Karpas-422 (cell line): ENCODE measurements at places on chromosomes 13 and 19.
A peak's percentile ranks its signal among the peaks of the same experiment; 100 is the strongest.

DNA sequence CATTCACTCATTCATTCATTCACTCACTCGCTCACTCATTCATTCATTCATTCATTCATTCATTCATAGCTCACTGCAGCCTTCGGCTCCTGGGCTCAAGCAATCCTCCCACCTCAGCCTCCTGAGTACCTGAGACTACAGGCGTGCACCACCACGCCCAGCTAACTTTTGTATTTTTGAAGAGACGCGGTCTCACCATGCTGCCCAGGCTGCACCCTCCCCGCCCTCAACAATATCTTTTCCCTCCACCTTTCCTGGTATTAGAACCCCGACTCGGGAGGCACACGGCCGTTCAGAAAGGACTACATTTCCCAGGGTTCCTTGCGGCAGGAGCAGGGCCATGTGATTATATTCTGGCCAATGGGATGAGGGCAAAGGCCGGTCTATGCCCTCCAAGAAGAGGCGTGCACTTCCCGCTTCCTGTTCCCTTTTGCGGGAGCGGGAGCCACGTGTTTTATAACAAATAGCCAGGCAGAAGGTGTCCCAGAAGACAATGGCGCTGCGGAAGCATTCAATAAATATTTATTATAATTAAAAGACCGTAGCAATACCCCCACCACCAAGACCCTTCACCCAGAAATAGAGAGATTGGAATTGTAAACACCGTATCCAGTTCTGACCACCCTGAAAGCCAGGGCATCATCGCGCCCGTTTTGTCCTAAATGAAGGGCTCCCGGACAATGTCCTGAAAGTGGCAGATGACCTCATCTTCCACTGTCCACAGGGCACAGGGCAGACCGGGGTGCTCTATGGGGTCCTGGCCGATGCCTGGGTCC lies 15.9 kb downstream of the TICAM1 start:
- peak; percentile 96 for DNase-seq

DNA sequence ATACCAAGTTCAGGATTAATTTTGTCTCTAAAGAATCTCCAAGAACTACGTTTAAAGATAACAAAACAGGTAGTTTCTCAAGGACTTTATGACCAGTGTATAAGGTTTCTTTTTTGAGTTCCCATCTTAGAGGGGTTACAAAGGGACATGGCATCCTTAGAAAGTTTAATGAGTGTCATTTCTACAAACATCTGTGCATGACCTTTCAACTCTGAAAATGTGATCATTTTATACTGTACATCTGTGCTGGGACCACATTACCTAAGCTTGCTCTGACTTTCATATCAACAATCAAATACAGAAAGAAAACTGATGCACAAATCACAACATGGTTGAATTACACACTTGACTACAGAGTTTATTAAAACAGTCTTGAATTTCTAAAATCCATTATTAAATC lies 37.1 kb downstream of the KLF12 start:
- DNase-seq: no peak

- DNase-seq: peak; percentile 83
Observed at GRCh38 chr13:106917673-106918556, 350.0 kb upstream of the ARGLU1 start.

GRCh38 chr19:51018745-51019543 lies 565 bp downstream of the KLK10 start:
- no peak for DNase-seq

DNA sequence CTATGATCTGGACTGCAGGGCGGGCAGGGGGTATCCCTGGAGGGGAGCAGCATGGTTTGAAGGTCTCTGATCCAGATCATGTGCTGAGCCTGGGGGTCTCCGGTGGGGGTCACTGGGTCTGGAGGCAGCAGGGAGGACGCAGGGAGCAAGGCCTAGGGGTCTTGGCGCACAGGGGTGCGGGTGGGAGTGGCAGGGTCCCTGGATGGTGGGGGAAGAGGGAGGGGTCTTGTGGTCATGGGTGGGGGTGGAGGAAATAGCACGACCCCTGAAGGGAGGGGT lies 1.9 kb downstream of the BTBD2 start:
- no peak for DNase-seq

DNA sequence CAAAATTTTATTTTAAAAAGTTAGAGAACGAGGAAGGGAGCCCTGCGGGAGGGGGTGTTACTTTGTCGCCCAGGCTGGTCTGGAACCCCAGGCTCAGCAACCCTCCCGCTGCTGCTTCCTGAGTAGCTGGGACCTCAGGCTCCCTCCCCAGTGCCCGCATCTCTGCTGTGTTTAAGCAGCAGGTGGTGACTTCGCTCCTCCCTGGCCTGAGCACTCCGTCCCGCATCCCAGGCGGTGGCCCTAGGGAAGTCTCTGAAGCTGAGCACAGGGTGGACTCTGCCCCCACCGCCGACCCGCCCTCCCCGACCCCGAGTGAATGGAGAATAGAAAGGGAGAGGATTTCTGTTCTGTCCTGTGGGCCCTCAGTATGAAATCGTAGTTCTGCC lies 30.5 kb downstream of the ZNF701 start:
- DNase-seq: peak; percentile 69

GRCh38 chr19:41416194-41416674 lies 10.9 kb downstream of the B3GNT8 start:
- no peak for DNase-seq

GRCh38 chr19:50384685-50385535 lies 763 bp downstream of the POLD1 start:
- peak; percentile 71 for DNase-seq

DNA sequence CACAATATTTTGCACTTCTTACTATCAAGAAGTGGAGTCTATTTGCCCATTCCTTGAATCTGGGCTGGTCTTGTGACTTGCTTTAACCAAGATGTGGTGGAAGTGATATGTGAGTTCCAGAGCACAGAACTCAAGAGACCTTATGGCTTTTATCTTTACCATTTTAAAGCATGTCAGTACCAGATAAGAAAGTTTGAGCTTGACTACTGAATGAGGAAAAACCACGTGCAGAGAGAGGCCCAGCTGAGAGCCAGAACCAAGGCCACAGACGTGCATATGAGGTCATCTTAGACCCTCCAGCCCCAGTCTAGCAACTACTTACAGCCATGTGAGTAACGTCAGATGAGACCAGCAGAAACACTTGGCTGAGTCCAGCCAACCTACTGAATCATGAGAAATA lies 6.3 kb upstream of the CDK8 start:
- DNase-seq: no peak

DNA sequence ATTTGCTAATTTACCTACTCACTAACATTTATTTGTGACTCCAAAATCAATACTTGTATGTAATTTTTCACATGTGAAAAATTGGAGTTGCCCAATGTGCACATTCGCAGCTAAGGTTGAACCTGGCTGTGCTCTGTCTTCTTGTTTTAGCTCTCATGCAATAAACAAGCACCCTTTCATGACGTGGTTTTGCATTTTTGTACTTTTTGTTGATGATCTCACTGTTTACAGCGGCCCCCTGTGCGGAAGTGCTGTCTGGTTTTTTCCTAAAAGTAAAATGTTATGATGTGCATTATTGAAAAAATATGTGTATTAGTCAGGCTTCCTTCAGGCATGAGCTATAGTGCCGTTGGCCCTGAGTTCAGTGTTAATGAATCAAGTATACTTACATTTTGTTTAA lies 18.1 kb downstream of the DGKH start:
- DNase-seq: no peak

DNA sequence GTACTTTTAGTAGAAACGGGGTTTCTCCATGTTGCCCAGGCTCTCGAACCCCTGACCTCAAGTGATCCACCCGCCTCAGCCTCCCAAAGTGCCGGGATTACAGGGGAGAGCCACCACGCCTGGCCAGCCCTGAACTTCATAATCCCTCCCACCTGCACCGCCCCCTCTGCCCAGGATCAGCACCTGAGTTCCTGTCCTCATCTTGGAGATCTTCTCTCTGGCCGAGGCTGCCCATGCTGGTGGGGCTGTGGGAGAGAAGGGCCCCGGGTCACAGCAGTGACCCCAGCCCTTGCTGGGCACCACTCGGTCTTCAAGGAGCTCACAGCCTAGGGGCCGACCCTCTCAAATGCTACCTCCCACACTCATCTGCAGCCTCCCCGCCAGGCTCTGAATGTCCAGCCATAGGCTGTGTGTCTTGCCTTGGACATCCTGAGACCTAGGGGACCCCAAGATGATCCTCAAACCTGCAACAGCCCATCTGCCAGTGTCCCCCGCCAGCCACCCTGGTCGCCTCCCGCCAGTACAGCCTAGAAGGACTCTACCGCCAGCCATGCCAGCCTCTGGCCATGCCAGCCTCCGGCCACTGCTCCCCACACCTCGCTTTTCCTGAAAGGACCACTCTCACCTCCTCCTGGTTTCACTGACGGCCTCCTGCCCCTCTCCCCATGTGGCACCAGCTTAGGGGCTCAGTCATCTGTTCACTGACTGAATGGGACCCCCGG lies 1.5 kb downstream of the ATP8B3 start:
- no peak for DNase-seq

DNA sequence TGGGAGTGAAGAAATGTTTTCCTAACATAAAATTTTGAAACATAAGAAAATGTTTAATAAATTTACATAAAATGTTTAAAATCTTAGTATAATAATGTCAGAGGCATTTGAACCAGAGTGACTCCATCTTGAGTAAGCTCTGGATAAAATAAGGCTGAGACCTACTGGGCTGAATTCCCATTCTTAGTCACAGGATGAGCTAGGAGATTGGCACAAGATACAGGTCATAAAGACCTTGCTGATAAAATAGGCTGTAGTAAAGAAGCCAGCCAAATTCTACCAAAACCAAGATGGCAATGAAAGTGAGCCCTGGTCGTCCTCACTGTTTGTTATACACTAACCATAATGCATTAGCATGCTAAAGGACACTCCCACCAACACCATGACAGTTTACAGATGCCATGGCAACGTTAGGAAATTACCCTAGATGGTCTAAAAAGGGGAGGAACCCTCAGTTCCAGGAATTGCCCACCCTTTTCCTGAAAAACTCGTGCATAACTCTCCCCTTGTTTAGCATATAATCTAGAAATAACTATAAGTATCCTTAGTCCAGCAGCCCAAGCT lies 1184.0 kb downstream of the UQCRFS1 start:
- DNase-seq: no peak

- DNase-seq: no peak
Observed at GRCh38 chr13:110109910-110110309, 197.0 kb downstream of the COL4A1 start.

GRCh38 chr13:62767473-62767872 lies 1351.8 kb upstream of the PCDH20 start:
- no peak for DNase-seq

DNA sequence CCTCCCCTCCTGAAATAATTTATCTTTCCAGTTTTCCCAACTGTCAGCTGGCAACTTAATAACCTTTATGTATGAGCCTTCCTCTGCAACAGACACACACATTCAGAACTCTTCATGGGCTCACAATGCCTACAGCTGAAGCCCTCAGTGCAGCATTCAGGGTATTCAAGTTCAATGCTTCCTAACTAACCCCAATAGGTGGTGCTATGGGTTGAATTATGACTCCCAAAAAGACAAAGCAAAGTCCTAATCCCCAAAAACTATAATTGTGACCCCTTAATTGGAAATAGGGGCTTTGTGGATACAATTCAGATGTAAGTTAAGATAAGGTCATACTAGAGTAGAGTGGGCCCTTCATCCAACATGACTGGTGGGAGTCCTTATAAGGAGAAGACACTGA lies 202.2 kb downstream of the SUCLA2 start:
- DNase-seq: peak; percentile 66

- no peak for DNase-seq
Observed at GRCh38 chr13:75685239-75685697, 49.1 kb downstream of the LMO7 start.

DNA sequence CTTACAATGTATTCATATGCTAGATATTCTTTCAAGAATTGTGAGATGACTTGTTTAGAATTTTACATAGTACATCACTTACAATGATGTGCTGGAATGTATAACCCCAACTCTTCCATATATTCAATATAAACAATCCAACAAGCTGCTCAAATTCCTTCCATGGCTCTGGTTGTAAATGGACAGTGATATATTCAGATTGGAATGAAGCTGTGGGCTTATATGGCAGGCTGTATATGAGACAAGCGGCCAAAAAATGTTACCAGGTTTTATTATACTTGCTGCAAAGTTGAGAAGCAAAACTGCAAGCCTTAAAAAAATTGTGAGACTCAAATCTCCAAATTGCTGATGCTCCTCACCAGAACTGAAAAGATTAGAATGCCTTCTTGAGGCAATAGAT lies 83.6 kb upstream of the KLF12 start:
- DNase-seq: no peak

- no peak for DNase-seq
Observed at GRCh38 chr19:13865571-13866462, 11.1 kb upstream of the NANOS3 start.

DNA sequence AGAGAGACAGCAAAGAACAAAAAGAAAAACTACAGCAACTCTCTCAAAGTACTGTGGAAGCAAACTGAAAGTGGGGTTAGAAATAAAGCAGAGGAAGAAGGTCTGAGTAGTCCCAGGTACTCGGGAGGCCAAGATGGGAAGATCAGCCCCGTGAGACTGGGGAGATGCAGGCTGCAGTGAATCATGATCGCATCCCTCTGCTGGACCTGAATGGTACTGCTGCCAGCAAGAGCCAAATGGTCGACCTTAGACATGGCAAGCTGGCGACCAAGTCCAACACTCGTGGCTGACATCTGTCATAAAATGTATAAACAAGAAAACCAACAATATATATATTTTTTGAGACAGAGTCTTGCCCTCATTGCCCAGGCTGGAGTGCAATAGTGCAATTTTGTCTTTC lies 33.7 kb upstream of the ZNF724 start:
- peak; percentile 81 for DNase-seq

GRCh38 chr19:6925801-6926751 lies 38.7 kb downstream of the ADGRE1 start:
- peak; percentile 44 for DNase-seq

DNA sequence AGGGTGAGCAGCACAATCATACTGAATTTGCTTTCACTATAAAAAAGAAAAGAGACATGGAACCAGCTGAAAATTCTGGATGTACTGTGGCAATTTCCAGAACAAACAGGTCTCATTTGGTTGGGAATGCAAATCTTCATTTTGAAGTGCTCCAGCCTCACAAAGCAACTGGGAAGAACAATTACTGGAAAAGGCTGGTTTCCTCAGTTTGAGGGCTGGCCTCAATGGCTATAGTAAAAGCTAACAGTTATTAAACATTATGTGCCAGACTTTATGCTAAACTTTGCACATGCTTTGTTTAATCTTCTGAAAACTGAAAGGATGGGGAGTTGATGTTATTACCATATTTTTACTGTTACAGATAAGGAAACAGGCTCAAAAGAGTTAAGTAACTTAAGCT lies 3.0 kb downstream of the OBI1 start:
- no peak for DNase-seq

DNA sequence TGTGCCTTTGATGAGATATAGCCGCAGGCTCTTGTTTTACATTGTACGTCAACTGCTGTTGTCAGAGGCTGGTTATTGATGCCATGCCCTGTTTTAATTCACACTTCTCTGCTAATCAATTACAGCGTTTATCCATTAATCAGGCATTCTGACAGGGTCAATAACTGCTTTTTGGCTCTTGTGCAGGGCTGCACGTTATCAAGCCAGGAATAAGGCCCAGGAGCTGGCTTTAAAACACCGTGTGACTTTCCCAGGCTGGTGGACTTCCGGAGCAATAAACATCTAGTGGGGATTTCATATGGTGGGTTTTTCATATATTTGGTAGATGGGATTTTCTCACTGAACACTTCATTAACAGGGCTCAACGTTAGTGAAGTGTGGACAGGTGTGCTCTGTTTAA lies 221.7 kb downstream of the TM9SF2 start:
- DNase-seq: no peak

- DNase-seq: no peak
Observed at GRCh38 chr19:29687244-29687896, 22.1 kb downstream of the PLEKHF1 start.
